D341Med (cell line): ENCODE measurements at places on chromosomes 4 and X.

DNA sequence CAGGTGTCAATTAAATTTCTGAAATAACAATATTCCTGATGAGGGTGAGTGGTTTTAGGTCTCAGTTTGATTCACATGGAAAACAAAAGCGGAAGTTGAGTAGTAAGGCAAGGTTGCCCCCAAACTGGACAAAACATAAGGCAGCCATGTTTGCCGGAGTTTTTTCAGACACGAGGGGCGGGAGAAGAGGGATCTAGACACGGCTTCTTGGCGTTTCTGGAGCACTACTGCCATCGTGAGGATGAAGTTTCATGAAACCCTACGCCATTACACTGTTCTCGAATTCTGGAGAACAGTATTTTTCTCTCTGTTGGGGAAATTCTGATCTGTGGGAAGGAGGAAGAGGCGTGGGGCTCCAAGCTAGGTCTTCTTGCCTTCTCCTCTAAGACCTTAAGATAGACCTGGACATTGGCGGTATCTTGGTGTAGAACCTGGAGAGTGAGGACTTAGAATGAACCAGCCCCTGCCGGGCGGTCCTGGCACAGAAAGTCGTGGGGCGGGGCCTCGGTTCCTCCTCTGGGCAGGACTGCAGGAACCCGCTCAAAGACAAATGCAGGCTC, 160.3 kb downstream of the OR13H1 start:
- DNase-seq: no peak

DNA sequence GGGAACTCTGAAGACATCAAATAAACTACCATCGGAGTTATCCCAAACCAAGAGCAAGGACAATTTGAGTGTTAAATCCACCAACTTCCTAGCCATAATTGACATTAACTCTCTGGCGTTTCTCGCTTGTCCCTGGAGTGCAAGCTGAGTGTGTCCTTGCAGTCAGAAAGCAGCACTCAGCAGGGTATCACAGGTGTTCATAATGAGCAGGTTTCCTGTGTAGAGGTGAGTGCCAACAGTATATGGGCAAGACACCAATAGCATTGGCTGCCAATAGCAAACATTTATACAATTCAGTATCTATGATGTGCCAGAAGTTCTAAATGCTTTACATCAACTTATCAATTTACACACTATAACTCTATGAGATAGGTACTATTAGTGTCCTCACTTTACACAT, 11.2 kb downstream of the BLTP1 start:
- no peak for DNase-seq

GRCh38 chrX:40154853-40155588, 57.3 kb upstream of the BCOR start:
- DNase-seq: peak; percentile 83

DNA sequence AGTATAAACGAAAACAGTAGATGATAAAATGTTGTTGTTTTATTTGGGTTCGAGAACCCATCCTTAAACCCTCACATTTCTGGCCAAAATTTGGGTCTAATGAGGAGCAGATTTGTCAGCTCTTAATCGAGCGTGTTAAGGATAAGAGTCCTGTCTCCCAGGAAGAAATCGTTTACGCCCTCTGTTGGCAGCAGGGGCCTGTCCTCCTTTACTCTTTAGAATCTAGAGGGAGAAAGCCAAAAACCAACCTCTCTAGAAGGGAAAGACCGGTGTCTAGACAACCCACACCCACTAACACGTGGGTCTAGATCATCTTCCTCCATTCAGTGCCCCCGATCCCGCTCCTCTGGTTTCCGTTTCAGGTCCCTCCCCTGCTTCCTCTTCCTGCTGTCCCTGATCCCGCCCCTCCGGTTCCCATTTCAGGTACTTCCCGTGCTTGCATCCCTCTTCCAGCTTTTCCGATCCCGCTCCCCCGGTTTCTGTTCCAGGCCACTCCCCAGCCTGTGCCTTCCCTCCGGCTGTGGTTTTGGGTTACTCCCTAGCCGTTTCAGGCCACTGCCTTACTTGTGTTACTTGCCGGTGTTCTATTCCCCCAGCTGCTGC, 339.1 kb downstream of the PAPSS1 start:
- DNase-seq: no peak

DNA sequence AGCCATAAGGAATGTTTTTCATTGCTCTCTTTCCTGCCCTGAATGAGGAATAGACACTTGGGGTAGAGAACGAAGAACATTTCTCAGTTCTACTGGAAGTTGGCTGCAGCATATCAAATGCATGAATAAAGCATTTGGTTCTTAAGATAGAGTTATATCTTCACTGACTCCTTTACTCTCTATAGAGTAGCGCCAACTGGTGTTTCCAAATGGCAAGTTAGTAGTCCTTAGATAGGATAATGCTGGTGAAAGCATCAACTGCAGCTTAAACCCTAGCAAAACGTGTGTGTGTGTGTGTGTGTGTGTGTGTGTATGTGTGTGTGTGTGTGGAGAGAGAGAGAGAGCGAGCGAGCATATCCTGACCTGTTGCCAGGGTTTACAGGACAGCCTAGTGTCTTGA, 62.2 kb upstream of the FRMPD4 start:
- DNase-seq: no peak

- no peak for DNase-seq
Measured at GRCh38 chr4:22485737-22486136, 30.1 kb downstream of the ADGRA3 start.

- DNase-seq: peak; percentile 53
Measured at GRCh38 chrX:48573690-48574269, 504 bp upstream of the RBM3 start.

- no peak for DNase-seq
Measured at GRCh38 chr4:33940281-33940680, 2304.0 kb downstream of the ARAP2 start.

- DNase-seq: no peak
Measured at GRCh38 chr4:4639370-4639769, 97.5 kb upstream of the STX18 start.

GRCh38 chrX:154737136-154737535, 13.7 kb downstream of the GAB3 start:
- DNase-seq: no peak
